Activated CD8-positive, alpha-beta T cell treated with anti-CD3 and anti-CD28 coated beads, Interleukin-2, amount 10 ng/mL, durations not matched to agents 7 days and 5 days (primary cell): ENCODE measurements at places on chromosomes 6 and 20. TPM values are rescaled to one million over a fixed set of nuclear protein-coding genes. Genes with fewer than 3 reads are reported as not detected.

- H3K4me3 ChIP-seq, result peak within 1 kb of the TSS; percentile 88
- peaks cover 11% of the 10 kb centered on the region for H3K4me1 ChIP-seq
- no peaks in the 10 kb centered on the region for H3K27me3 ChIP-seq
- peaks cover 2% of the 10 kb centered on the region for H3K36me3 ChIP-seq
- DNase-seq, result peak; percentile 97
Measured at GRCh38 chr6:162727322-162728182, at the start of the genes PACRG and PRKN. PACRG (plus strand) TSS chr6:162727974. PRKN (minus strand) TSS chr6:162727766.

GRCh38 chr6:25369433-25370177 lies 90.4 kb downstream of the CARMIL1 start:
- peaks cover 9% of the 10 kb centered on the region for H3K36me3 ChIP-seq
- H3K27ac ChIP-seq, result peak overlapping the region; percentile 81
- DNase-seq, result peak; percentile 39
- H3K4me1 ChIP-seq, result peaks cover 71% of the 10 kb centered on the region
- peak overlapping the region; percentile 39 for H3K4me3 ChIP-seq
- H3K27me3 ChIP-seq, result no peaks in the 10 kb centered on the region

DNA sequence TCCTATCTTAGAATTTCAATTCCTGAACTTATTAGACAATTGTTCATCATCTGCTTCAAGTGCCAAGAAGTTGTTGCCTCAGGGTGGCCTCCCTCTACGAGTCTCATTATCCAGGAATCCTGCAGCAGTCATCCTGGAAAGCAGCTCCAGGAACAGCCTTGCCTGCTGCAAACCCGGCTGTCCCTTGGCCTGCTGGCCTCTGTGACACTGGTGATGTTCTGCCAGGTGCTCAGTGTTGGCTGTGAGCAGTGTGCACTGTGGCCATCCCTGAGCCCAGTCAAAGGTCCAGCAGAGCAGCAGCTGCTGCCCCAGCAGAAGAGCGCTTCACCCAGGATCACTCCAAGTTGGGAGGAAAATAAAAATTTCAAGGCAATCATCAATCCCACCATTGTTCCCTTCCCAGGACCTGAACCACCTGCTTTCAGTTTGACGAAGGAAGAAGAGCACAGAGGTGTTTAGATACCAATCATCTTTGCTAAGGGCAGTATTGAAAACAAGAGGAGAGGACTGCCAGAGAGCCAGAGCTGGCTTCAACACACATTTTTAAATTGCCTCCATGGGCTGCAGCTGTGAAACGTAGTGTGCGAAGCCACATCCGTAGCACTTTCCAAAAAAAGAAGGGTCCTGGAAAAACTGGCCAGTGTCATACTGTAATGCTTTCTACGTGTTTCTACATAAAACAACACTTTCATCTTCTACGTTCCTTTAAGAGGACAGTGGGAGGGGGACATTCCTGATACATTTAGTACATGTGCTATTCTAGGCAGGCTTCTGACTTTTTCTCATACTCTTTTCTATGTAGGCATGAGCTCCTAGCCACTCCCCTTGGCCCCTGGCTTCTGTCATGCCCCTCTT lies 7.2 kb upstream of the FAM50B start:
- no peak overlapping the region for H3K27ac ChIP-seq
- H3K4me1 ChIP-seq, result no peaks in the 10 kb centered on the region
- peaks cover 5% of the 10 kb centered on the region for H3K27me3 ChIP-seq
- H3K36me3 ChIP-seq, result no peaks in the 10 kb centered on the region

DNA sequence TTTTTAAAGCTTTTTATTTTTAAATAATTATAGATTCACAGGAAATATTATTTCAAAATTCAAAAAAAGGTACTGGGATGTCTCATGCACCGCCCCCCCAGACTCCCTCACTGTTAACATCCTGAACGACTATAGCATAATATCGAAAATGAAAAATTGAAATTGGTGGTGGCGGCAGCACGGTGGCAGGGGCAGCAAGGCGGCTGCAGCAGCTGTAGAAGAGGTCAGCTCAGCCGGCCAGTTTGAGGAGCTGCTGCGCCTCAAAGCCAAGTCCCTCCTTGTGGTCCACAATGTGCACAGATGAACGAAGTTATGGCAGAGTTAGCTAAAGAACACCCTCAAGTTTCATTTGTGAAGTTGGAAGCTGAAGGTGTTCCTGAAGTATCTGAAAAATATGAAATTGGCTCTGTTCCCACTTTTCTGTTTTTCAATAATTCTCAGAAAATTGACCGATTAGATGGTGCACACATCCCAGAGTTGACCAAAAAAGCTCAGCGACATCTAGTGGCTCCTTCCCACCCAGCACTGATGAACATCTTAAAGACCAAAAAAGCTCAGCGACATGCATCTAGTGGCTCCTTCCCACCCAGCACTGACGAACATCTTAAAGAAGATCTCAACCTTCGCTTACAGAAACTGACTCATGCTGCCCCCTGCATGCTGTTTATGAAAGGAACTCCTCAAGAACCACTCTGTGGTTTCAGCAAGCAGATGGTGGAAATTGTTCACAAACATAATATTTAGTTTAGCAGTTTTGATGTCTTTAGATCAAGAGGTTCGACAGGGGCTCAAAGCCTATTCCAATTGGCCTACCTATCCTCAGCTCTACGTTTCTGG lies 100.8 kb downstream of the FAM217A start:
- peaks cover 18% of the 10 kb centered on the region for H3K27me3 ChIP-seq
- peak; percentile 68 for DNase-seq
- H3K27ac ChIP-seq, result no peak overlapping the region
- peaks cover 2% of the 10 kb centered on the region for H3K36me3 ChIP-seq
- peaks cover 7% of the 10 kb centered on the region for H3K4me1 ChIP-seq
- no peak overlapping the region for H3K4me3 ChIP-seq

DNA sequence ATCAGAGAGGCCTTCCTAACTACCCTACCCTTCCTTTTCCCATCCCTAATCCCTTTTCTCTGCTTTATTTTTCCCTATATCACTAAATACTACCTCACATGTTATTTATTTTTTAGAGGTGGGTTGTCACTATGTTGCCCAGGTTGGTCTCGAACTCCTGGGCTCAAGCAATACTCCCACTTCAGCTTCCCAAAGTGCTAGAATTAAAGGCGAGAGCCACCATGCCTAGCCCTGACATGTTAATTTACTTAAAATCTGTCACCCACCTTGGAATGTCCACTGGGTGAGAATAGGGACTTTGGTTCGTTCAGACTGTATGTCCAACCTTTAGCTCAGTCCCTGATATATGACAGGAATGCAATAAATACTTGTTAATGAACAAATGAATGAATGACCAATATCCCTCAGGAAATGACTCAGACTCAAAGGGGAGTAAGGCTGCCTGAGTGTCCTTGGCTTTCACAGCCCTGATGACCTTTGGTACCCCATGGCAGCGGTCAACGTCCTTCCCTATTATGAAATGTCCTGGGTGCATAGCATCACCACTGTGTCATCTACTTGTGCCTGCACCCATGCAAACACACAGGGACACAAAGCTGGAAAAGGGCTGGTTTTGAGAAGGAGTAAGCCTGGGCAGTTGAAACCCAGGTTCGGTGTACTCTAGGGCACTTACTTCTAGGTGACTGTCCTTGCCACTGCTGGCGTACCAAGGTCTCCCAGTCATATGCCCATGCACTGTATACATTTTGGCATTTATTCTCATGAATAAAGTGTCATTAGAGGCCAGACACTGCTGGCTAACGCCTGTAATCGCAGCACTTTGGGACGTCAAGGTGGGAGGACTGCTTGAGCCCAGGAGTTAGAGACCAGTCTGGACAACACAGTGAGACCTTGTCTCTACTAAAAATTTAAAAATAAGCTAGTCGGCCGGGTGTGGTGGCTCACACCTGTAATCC lies 26.5 kb downstream of the BCL2L1 start:
- H3K36me3 ChIP-seq, result peaks cover 59% of the 10 kb centered on the region
- DNase-seq, result no peak
- no peaks in the 10 kb centered on the region for H3K27me3 ChIP-seq

GRCh38 chr20:38120625-38120988 lies 44.5 kb downstream of the TGM2 start:
- H3K27ac ChIP-seq, result no peak overlapping the region
- H3K4me3 ChIP-seq, result no peak overlapping the region
- peaks cover 14% of the 10 kb centered on the region for H3K27me3 ChIP-seq
- H3K4me1 ChIP-seq, result peaks cover 6% of the 10 kb centered on the region
- no peak for DNase-seq

- H3K27me3 ChIP-seq, result no peaks in the 10 kb centered on the region
- peaks cover 89% of the 10 kb centered on the region for H3K4me1 ChIP-seq
- DNase-seq, result no peak
- no peak overlapping the region for H3K4me3 ChIP-seq
Measured at GRCh38 chr20:41038878-41039404, 10.3 kb downstream of the TOP1 start.

GRCh38 chr6:144561455-144562043 lies 276.4 kb downstream of the UTRN start:
- no peak for DNase-seq
- peaks cover 32% of the 10 kb centered on the region for H3K36me3 ChIP-seq
- no peak overlapping the region for H3K4me3 ChIP-seq
- peak overlapping the region; percentile 65 for H3K27ac ChIP-seq
- peaks cover 28% of the 10 kb centered on the region for H3K4me1 ChIP-seq

DNA sequence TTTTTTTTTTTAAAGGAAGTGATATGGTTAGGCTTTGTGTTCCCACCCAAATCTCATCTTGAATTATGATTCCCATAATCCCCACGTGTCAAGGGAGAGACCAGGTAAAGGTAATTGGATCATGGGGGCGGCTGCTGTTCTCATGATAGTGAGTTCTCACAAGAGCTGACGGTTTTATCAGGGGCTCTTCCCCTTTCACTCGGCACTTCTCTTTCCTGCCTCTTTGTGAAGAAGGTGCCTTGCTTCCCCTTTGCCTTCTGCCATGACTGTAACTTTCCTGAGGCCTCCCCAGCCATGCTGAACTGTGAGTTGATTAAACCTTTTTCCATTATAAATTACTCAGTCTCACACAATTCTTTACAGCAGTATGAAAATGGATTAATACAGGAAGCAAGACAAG lies 64.3 kb downstream of the ZFP64 start:
- H3K4me3 ChIP-seq, result no peak overlapping the region
- H3K4me1 ChIP-seq, result no peaks in the 10 kb centered on the region
- DNase-seq, result no peak
- H3K27ac ChIP-seq, result no peak overlapping the region
- H3K27me3 ChIP-seq, result no peaks in the 10 kb centered on the region

- no peak overlapping the region for H3K27ac ChIP-seq
- peaks cover 14% of the 10 kb centered on the region for H3K36me3 ChIP-seq
- no peak for DNase-seq
- H3K4me1 ChIP-seq, result no peaks in the 10 kb centered on the region
- no peaks in the 10 kb centered on the region for H3K27me3 ChIP-seq
- H3K4me3 ChIP-seq, result no peak overlapping the region
Measured at GRCh38 chr6:111031151-111031550, 49.3 kb downstream of the RPF2 start.

DNA sequence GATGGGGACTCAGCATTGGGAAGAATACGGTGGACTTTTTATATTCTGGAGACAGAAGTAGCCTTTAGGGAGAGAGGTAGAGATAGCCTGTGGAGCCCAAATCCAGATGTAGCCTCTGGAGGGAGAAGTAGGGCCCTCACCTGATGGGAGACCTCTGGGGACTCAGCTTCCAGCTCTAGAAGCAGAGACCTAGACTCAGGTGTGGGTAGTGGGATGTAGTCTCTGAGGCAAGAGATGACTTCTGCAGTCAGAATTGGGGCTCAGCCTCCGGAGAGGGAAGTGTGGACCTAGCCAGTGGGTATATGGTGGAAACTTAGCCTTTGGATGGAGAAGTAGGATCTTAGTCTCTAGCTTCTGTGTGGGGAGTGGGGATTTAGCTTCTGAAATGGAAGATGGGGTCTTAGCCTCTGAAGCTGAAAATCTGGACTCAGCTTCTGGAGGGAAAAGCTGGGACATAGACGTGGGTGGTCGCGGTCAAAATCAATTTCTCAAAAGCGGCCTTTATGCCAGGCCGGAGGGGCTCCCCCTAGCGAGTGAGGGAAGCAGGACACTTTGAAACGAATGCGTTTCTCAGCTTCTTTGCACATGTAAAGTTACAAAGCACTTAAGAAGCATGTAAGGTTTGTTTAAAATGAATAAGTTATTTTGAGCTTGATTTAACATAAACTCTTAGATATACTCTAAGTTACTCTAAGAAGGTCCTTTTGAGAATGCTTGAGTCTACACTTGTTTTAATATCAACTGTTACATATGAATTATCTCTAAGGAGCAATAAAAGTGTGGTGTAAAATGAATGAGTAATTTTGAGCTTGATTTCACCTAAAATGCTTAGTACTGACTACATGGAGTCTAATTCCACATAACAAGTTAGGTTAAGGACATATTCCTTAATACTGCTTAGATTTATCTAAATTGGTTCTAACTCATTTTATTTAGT lies 12.9 kb upstream of the ZNF343 start:
- H3K27me3 ChIP-seq, result peaks cover 12% of the 10 kb centered on the region
- peak; percentile 66 for DNase-seq

DNA sequence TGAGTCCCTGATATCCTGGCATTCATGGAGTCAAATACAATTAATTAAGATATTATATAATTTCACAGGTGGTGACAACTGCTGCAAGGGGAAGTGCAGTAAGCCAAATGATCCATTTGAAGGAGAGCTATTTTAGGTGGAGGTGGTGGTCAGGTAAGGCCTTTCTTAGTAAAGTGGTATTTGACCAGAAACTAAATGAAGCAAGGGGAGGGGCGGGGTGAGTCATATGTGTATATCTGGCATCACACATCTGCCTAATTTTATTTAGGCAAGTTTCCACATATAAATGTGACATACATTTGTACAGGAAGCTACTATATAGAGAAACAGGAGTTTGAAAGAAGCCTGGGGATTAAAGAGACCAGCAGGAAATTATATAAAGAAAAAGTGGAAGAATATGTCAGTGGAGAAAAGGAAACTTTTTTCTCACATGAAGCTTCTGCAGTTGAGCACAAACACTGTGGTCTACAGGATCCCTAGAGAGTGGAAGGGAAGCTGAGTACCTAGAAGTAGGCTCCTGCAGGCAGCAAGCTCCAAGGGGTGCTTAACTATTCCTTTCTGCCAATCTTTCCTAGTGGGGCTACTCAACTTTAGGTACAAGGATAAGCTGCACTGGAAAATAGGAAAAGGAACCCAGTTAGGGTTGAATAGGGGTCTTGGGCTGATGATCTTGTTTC lies 99.6 kb downstream of the OGFRL1 start:
- no peak for DNase-seq
- no peaks in the 10 kb centered on the region for H3K4me1 ChIP-seq
- no peak overlapping the region for H3K27ac ChIP-seq
- no peak overlapping the region for H3K4me3 ChIP-seq
- H3K36me3 ChIP-seq, result no peaks in the 10 kb centered on the region
- peaks cover 19% of the 10 kb centered on the region for H3K27me3 ChIP-seq

GRCh38 chr6:14964556-14965270 lies 281.2 kb upstream of the JARID2 start:
- no peak for DNase-seq
- no peak overlapping the region for H3K4me3 ChIP-seq
- H3K27me3 ChIP-seq, result no peaks in the 10 kb centered on the region
- H3K36me3 ChIP-seq, result peaks cover 3% of the 10 kb centered on the region
- H3K4me1 ChIP-seq, result no peaks in the 10 kb centered on the region
- H3K27ac ChIP-seq, result no peak overlapping the region

Gene ELOVL4
- 0.55 TPM for total RNA-seq

Gene SMLR1
- total RNA-seq, result not detected

Gene SCAF8
- 35.7 TPM for total RNA-seq

Gene VIP
- not detected for total RNA-seq

Gene C2
- total RNA-seq, result 0.87 TPM

Gene TSHZ2
- total RNA-seq, result 0.13 TPM

Gene RAD21L1
- total RNA-seq, result not detected

Gene CGA
- not detected for total RNA-seq

Gene TGM3
- total RNA-seq, result not detected
